ENCODE measurements at places on chromosomes 3 and 15. TPM values are rescaled to one million over a fixed set of nuclear protein-coding genes. Genes with fewer than 3 reads are reported as not detected.

RNF123 gene
- 43.0 TPM for total RNA-seq

RLBP1 gene
- total RNA-seq: 0.52 TPM

LRRC34 gene
- total RNA-seq: 5.9 TPM

- DNase-seq: no peak
- peaks cover 62% of the 10 kb centered on the region for H3K27me3 ChIP-seq
- H3K4me1 ChIP-seq: no peaks in the 10 kb centered on the region
- H3K36me3 ChIP-seq: no peaks in the 10 kb centered on the region
- no peak overlapping the region for H3K4me3 ChIP-seq
Observed at GRCh38 chr3:157045238-157045850, 114.6 kb downstream of the CCNL1 start.

GRCh38 chr3:95926904-95927501 lies 887.4 kb upstream of the EPHA6 start:
- H3K27me3 ChIP-seq: no peaks in the 10 kb centered on the region
- H3K4me1 ChIP-seq: no peaks in the 10 kb centered on the region
- no peak overlapping the region for H3K4me3 ChIP-seq
- no peak overlapping the region for H3K27ac ChIP-seq

GRCh38 chr3:194840661-194841514 lies 155.2 kb downstream of the FAM43A start:
- no peaks in the 10 kb centered on the region for H3K4me1 ChIP-seq
- no peak overlapping the region for H3K27ac ChIP-seq
- H3K4me3 ChIP-seq: no peak overlapping the region
- H3K27me3 ChIP-seq: peaks cover 4% of the 10 kb centered on the region

DNA sequence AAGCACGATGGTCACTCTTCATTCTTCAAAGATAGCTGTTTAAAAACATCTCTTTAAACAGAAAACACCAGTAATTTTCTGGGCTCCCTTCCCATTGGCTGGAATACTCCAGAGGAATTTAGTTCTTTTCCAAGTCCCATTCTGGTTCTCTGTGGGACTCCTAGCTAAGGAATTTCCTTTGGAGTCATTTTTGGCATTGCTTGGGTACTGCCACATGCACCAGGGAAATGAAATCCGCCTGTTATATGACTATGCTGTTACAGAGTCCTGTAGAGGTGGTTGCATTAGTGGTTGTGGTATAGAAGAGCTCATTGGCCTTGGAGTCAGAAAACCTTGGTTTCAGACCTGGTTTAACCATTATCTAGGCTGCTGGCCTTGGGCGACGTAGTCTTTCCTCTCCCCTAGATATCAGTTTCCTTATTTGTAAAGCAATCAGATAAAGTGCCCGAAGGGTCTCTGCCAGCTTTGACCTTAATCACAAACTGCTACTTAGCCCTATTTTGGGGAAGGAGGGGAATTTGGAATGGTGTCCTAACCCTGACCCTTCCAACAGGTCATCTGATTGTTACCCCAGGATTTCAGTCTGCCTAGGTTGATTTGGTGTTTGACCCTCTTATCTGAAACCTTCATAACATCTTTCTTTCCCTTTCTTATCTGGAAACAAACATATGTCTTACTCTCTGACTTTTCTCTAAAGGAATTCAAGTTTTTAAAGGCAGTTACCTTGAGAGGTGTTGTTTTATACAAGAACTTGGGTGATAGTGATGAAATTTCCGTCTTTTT lies 13.4 kb downstream of the RTP1 start:
- DNase-seq: no peak
- no peak overlapping the region for H3K4me3 ChIP-seq
- H3K4me1 ChIP-seq: no peaks in the 10 kb centered on the region
- H3K27me3 ChIP-seq: peaks cover 48% of the 10 kb centered on the region
- no peaks in the 10 kb centered on the region for H3K36me3 ChIP-seq
- no peak overlapping the region for H3K27ac ChIP-seq

GRCh38 chr3:52063026-52063723 lies 6.8 kb upstream of the DUSP7 start:
- H3K27me3 ChIP-seq: no peaks in the 10 kb centered on the region
- DNase-seq: no peak
- H3K4me3 ChIP-seq: no peak overlapping the region
- no peaks in the 10 kb centered on the region for H3K4me1 ChIP-seq

DNA sequence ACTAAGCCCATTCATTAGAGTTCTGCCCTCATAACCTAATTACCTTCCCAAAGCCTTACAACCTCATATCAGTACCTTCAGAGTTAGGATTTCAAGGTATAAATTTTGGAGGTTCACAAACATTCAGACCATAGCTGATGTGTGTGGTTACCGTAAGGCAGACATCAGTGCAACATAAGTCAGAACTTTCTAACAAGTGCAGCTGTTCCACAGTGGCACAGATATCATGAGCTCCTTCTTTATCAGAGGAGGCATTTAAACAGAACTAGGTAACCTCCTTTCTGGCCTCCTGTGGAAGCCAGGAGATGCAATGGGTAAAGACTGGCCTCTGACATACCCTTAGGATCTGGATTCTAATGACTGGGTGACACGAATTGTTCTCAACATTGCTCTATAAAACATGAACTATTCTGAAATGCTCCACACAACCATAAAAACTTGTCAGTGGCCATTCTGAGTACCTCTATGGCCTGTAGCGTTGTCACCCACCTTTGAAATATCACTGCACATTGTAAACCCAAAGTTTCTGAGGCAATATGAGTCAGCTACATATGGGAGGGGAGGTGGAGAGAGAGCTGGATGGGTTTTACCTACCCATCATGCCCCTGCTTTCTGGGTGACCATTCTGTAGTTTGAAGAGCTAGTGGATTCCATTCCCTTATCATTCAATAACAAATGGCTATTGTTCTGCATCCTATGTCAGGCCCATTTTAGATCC lies 546.0 kb upstream of the TBL1XR1 start:
- no peaks in the 10 kb centered on the region for H3K4me1 ChIP-seq
- no peaks in the 10 kb centered on the region for H3K27me3 ChIP-seq
- H3K27ac ChIP-seq: no peak overlapping the region
- no peak overlapping the region for H3K4me3 ChIP-seq
- DNase-seq: no peak

DNA sequence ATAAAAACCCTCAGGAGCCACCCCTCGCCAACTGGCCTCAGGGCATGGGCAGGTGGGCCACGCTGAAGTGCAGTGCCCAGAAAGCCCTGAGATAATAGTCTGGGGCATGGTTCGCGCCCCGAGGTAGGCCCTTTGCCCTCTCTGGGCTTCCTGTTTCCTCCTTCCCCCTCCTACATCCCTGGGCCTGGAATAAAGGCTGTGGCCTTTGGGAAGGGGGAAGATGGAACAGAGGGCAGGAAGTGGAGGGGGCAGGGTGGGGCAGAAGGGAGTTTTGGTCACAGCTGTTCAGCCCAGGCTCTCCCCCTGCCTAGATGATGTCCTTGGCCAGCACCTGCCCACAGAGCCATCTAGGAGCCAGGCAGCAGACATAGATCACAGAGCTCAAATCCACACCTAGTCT lies 11.3 kb downstream of the CSRNP1 start:
- H3K4me1 ChIP-seq: peaks cover 30% of the 10 kb centered on the region
- H3K4me3 ChIP-seq: no peak overlapping the region
- no peaks in the 10 kb centered on the region for H3K27me3 ChIP-seq
- H3K36me3 ChIP-seq: peaks cover 87% of the 10 kb centered on the region

All from activated T-helper 2 cell treated with anti-CD3 and anti-CD28 coated beads, Interferon-gamma antibody, Interleukin-2, Interleukin-4, amounts not matched to agents 10 μg/mL and 5 μg/mL and 100 μg/mL, durations not matched to agents 14 hours and 24 hours and 36 hours (primary cell).